Bone marrow (tissue), 2 donors: ENCODE measurements at places on chromosomes 1 and 21.

DNA sequence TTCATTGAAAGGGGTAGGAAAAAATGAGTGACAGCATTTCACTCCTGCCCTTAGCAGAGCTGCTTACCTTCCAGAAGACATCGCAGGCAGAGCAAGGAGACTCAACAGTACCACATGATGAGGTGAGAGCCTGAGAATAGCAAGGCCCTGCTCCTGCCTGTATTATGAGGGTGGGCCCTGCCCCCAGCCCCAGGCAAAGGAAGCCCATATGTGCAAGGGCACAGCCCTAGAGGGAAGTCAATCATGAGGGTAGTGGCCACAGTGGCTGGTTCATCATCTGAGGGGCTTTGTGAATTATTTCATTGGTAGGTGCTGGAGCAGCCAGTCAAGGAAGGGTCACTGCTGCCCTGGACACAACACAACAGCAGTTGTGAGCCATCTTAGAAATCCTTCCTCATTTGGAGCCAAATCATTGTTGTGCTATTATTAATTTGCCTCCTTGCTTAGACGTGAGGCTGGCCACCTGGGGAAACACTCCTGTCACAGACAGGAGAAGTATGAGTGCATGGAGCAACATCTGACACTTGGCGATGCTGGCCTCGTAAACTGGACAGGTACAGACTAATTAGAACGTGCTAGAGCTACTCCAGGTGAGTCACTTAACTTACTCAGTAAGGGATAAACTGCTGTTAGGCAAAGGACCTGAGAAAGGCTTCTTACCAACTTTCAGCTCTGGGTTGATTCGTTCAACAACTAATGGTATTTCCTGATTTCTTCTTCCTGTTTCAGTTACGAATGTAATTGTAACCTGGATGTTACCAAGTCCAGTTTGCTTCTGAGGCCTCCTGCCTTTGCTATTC, 22.7 kb upstream of the ACBD6 start:
- no peak for DNase-seq

GRCh38 chr1:74011736-74012135, 186.2 kb downstream of the LRRIQ3 start:
- DNase-seq, result no peak

DNA sequence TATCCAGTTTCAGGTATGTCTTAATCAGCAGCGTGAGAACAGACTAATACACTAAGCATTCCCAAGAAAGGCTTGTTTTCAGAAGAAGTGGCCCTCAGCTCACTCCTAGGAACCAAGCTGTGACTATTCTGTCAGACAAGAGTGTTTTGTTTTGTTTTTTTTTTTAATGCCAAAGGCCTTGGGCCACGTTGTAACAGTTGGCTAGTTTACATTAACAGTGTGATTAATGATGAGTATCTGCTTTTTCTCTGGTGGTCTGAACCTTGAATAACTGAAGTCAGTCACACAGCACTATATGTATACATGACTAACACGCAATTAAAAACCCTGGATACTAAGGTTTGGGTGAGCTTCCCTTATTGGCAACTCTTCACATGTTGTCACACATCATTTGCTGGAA, 21.9 kb downstream of the DPYD start:
- no peak for DNase-seq

- no peak for DNase-seq
Measured at GRCh38 chr1:45373573-45373972, 33.3 kb upstream of the MUTYH start.

DNA sequence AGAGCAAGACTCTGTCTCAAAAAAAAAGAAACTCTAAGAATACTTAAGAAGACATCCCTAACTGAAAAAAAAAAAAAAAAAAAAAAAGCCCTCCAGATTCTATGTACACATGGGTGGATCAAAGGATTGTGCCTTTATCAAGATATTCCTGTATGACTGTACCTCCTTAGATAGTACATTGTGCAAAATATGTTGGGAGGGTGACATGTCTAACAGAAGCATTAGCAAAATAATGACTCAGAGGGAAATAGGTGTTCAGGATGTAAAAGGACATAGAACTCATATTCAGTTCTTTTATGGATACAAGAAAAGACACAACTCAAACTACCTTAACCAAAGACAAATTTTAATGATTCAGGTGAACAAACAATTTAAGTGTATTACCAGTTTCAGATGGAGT, 269.8 kb upstream of the KAZN start:
- no peak for DNase-seq

- no peak for DNase-seq
Measured at GRCh38 chr21:36122977-36123376, 11.9 kb upstream of the CBR3 start.

DNA sequence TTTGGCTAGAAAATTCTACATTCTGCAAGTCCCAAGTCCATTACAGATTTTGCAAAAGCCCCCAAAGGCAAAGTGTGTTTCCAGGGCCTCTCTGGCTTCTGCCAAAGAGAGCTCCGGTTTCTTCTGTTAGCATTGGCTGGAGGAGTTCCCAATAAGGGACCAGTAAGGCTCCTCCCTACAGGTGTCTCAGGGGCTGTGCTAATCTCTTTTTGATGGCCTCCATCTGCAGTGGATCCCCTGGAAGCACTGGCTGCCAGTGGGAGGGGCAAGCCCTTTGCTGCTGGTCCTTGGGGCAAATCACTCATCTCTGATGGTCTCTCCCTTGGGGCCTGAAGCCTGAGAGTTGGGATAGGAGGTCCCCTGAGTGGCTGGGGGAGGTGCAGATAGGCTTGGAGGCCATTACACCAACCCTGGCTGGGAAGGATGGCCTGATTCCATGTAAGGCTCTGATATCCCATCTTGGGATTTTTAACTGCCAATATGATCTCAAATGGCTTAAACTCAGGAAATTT, 89.1 kb upstream of the USP24 start:
- DNase-seq, result no peak

DNA sequence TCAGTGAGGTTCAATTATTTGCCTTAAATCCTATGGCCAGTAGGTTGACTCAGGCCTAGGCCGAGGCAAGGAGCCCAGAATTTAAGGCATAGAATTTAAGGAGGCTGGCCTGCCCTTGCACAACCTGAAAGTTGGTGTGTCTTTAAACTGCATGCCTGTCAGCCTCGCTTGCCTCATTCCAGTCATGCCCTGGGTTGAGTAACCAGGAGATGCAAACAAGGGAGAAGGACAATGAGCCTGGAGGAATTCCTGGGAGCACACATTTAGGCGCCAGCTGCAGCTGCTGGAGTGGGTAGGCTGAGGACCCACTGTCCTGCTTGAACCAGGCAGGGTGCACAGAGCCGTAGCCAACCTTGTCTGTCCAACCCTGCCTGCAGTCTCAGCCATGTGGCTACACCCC, 11.7 kb downstream of the CD2 start:
- DNase-seq, result no peak

DNA sequence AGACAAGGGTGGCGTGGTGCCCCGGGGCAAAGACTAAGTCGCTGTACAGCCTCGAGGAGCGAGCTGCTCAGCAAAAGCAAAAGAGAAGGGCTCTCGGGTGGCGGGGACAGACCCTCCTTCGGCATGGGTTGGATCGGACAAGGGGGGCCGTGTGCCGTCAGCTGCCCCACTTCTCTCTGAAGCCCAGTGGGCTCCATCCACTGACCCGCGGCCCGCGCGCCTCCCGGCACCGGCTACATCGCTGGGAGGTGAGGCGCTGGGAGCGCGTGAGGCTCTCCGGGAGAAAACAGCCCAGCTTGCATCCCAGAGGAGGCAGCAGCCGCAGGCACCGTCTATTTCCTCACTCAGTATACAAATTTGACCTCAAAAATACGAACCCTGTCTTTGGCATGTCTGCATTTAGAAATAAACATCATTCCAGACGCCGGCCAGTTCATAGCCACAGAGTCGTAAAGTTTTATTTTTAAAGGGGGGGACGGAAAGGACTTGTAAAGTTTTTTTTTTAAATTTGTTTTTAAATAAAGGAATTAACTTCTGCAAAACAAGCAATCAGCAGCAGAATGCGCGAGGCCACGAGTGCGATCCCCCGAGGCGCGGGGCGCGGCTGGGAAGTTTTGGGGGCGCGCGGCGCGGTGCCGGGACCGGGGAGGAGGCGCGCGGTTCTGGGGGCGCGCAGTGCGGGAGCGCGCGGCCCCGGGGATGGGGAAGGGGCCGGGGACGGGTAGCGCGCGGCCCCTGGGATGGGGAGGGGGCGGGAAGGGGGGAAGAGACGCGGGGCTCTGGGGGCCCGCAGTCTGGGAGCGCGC, 689 bp upstream of the GPR137B start:
- peak; percentile 11 for DNase-seq

DNA sequence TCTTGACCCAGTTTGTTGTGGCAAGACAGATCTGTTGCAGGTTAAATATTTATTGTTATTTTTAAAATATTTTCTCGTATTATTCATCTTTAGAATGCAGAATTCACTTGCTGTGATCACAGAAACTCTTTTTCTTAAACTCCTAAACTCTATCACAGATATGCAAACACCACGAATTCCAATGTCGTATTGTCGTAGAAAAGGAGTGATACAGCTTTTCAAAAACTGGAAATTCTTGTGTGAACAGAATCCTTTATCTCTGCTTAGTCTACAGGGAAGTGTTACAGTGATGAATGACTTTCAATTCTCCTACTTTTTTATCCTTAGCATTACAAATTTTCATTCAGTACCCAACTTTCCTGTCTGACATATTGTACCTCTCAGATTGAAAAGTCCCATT, 1329.5 kb upstream of the B3GALT2 start:
- no peak for DNase-seq

DNA sequence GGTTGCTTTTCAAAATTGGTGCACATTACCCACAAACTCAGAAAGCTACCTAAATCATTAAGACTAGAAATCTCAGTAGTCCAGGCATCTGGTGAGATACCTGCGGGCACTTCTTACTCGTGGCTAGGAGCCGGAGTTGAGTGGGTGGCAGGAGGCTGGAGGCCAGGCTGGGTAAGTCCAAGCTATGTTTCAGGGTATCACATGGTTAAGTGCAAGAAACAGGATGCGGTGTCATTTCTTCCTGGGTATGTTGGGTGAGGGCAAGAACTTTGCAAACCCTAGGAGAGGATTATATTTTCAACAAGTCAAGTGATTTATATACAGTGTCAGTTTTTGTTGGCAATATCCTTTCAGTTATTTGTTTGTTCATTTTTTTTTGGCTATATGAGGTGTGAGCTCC, 41.0 kb downstream of the VANGL1 start:
- DNase-seq, result no peak
